ENCODE measurements at places on chromosomes 12 and 14. TPM values are rescaled to one million over a fixed set of nuclear protein-coding genes. Genes with fewer than 3 reads are reported as not detected.

GRCh38 chr12:108693751-108694150 lies 37.6 kb downstream of the CORO1C start:
- no peak for DNase-seq

PRIMA1 gene
- not detected for total RNA-seq

DNA sequence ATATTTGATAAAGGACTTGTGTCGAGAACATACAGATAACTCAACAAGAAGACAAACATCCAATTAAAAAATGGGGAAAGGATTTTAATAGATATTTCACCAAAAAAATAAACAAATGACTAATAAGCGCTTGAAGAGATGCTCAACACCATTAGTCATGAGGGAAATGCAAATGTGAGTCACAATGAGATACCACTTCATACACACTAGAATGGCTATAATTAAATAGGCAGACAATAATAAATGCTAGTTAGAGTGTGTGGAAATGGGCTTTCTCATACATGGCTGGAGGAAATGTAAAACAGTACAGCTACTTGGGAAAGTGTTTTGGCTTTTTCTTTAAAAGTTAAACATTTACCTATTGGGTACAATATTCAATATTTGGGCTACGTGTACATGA lies 34.8 kb downstream of the DLK1 start:
- peak; percentile 89 for DNase-seq

NDRG2 gene
- total RNA-seq = 0.50 TPM

DNA sequence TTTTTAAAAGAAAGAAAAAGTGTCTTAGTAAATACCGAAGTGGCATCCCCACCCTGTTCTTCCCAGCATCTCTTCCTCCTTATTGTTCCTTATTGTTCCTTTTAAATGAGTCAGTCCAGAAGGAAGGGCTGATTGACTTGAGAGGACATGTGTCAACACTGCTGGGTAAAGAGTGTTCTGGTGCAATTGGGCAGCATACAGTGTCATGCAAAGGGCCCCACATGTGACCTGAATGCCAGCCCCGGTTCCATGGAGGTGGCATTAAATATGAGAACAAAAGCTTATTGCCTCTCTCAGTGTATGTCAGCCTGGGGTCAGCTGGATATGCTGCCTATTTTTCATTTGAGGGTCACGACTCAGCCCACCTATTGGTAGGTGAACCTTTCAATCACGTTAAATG lies 58.9 kb upstream of the RIC8B start:
- no peak for DNase-seq

NOXRED1 gene
- 0.26 TPM for total RNA-seq

- DNase-seq = no peak
These were observed 409.8 kb downstream of the DAD1 start for GRCh38 chr14:22179190-22179589.

GRCh38 chr12:99282624-99283023 lies 364.9 kb upstream of the GARIN6 start:
- no peak for DNase-seq

MOK gene
- 4.3 TPM for total RNA-seq

CCDC38 gene
- total RNA-seq = not detected

VEZT gene
- total RNA-seq = 76.6 TPM

MYH6 gene
- total RNA-seq = not detected

HCAR3 gene
- under 0.01 TPM for total RNA-seq

BICDL1 gene
- total RNA-seq = not detected

GRCh38 chr12:13948621-13949020 lies 32.8 kb downstream of the GRIN2B start:
- DNase-seq = no peak

- no peak for DNase-seq
These were observed 81.0 kb downstream of the ADGRD1 start for GRCh38 chr12:131034631-131035244.

APOF gene
- total RNA-seq = not detected

- peak; percentile 55 for DNase-seq
These were observed 9.2 kb downstream of the NDUFA12 start for GRCh38 chr12:94994312-94994711.

DNA sequence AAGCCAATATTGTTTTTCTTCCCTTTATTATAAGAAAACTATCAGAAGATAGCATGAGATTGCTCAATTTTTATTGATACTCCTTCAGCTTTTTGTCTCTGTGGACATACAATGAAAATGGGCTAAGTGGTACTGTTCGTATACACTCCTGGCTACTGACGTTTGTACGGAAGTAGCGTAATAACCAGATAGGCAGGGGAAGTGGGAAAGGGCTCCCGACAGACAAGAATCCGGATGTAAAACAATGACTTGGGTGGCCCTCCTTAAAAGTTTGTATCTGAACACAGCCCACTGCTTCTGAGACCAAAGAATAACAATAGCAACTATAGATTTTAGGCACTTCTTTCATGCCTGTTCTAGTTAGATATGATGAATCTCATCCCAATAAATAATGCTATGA lies 99.6 kb downstream of the RPS6KA5 start:
- DNase-seq = no peak

FGD6 gene
- 5.6 TPM for total RNA-seq

- peak; percentile 55 for DNase-seq
These were observed at the start of gene ALDH2 for GRCh38 chr12:111766608-111767361. ALDH2 (plus strand) TSS chr12:111766933; CDS start chr12:111766983, 50 bp downstream.

DNA sequence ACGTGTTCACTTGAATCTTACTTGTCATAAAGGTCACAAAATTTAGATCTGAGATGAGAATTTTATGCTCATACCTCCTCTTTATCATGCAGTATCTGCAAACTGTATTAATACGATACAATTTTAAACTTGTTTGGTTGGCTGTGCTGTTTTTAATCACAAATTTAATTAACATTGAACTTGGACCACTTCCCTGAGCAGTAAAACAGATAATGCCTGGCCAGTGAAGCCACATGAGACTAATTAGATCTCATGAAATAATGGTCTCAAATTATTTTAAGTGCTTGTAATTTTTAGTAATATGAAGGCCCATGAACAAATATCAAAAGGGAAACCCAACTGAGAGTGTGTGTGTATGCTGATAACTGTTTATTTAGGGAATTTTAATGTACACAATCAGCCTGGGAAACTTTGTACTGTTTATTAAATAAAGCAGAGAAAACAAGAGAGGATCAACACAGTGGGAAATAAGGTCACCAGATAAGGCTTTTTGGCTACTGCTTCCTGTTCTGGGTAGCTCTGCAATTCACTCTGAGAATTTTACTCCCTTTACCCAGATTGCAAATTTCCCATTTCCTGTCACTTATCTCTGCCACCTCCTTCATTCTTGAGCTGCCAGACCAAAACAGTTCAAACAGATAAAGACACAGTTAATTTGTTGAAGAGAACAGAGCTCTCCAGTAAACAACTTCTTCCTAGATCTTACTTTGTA lies 61.6 kb upstream of the GNPNAT1 start:
- DNase-seq = no peak

LRRC9 gene
- total RNA-seq = not detected

KRT85 gene
- total RNA-seq = not detected

DNA sequence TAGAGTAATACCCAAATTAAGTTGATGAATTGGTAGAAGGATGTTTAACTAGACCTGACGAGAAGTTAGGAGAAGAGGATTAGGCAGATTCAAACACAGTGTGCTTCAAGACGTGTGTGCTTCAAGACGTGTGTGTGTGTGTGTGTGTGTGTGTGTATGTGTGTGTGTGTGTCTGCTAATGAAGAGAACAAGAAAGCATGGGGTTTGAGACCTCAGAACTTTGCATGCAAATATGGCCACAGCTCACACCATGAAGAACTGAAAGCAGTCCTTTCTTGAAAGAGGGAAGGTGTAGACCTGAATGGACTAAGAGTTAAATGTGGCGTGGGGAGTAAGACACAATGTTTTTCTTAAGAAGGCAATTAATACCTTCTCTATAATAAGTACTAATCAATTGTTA lies 32.5 kb upstream of the SSPN start:
- no peak for DNase-seq

DNA sequence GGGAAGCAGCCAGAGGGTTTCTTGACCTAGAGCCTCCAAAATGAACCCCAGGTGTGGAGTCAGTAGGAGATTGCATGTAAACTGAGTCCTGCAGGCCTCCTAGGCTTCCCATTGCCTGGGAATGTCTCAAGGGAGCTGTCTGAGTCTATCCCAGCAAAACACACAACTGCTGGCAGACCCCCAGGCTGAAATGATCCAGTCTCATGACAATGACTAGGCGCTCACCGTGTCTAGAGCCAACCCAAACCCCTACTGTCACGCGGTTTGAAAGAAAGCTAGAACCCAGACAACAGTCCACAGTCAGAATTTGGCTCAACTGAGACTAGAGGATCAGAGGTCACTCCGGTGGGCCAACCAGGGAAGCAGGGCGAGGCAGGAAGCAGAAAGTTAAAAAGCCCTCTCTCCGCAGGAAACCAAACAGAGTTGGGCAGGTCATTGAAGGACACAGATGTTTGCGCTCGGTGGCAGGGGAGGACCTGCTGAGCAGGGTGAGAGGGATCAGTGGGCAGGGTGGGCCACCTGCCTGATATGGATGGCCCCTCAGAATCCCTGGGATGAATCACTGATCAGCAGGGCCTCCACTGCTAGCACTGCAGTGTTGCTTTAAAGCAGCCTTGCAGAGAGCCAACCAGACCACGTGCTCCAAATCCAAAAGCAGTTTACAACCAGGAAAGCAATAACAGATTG lies 23.8 kb downstream of the ACTN1 start:
- peak; percentile 48 for DNase-seq
